ENCODE measurements at places on chromosomes 16 and 17.
A peak's percentile ranks its signal among the peaks of the same experiment; 100 is the strongest.

- peak; percentile 23 for DNase-seq
Measured at GRCh38 chr16:13919330-13919682, 648 bp upstream of the ERCC4 start.

DNA sequence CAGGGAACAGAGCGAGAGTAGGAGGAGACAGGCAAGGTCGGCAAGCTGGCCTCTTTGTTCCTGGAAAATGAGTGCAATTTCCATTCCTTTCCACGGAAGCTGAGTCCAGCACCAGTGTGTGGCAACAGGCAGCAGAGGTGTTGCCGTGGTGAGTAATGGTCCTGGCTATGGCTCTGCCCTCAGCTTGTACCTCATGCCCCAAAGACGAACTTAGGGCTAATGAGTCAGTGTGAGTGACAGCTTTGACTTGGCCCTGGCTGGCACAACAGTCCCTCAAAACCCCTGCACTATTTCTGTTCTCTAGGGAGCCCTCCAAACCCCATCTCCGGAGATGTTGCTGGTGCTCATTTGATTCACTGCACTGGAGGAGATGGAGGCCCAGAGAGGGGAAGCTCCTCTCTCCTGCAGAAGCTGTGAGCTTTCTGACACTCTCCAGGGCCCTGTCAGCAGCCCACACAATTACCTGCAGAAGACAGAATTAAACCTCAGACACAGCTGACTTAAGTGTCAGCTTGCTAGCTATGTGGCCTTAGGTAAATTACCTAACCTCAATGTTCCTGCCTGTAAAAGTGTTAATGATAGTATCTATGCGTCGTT is 129.9 kb downstream of the TMEM132E start:
- DNase-seq = no peak

DNA sequence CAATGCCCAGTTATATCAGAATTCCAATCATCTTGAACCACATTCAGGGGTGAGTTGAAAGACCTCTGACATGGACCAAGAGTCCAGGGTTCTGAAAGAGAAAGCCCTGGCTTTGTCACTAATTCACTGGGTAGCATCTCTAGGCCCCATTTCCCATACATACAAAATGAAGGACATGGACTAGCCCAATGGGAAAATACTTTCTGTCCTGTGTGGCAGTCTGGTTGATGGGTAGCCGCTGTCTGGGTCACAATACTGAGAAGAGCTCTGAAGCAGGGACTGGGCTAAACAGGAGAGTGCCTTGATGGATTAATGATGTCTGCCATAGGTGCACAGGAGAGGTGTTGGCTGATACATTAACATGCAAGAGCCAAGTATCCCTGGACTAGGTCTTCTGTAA is 214.3 kb downstream of the RAB11FIP4 start:
- no peak for DNase-seq

DNA sequence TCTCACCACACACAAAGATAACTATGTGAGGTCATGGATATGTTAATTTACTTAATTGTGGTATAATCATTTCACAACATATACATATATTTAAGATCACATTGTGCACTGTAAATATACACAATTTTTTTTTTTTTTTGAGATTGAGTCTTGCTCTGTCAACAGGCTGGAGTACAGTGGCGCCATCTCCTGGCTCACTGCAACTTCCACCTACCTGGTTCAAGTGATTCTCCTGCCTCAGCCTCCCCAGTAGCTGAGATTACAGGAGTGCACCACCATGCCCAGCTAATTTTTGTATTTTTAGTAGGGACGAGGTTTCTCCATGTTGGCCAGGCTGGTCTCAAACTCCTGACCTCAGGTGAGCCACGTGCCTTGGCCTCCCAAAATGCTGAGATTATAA is 11.5 kb upstream of the PRSS54 start:
- DNase-seq = peak; percentile 18

DNA sequence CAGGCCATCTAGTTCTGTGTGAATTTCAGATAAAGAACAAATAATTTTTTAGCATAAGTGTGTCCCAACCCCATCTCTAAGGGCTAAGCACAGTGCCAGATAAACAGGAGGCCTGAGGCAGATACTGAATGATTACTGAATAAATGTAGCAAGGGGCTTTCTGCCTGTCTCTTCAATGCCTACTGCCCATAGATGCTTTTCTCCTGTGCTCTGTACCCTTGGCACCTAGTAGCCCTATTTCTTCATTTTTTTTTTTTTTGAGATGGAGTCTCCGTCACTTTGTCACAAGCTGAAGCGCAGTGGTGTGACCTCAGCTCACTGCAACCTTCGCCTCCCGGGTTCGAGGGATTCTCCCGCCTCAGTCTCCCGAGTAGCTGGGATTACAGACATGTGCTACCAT is 25.3 kb downstream of the IGFBP4 start:
- DNase-seq = no peak

DNA sequence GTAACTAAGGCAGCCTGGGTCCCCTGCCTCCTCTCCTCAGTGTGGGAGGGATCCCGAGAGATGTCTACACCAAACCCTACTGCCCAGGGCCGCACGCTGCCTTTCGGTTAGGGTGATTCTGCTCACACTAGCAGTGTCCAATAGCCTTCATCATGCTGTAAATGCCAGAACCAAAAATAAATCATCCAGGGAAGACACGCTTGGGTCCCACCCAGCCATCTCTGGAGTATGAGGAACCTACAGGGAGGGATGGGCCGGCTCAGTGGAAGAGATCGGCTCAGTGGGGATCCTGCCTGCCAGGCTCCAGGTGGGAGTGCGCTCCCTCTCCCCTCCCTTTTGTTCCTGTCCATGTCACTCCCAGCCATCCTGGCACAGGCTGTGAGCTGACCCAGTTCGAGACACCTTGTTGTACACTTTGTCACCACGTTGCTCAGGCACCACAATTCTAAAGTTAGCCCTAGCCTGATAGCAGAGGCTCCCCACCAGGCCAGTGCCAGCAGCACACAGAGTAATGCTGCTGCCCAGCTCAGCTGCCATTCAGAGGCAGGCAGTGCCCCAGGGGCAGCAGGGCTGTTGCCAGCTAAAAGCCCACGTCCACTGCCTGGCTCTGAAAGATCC is 24.5 kb downstream of the PEMT start:
- no peak for DNase-seq

- DNase-seq = no peak
Measured at GRCh38 chr16:30656974-30657865, 1.0 kb upstream of the FBRS start.

DNA sequence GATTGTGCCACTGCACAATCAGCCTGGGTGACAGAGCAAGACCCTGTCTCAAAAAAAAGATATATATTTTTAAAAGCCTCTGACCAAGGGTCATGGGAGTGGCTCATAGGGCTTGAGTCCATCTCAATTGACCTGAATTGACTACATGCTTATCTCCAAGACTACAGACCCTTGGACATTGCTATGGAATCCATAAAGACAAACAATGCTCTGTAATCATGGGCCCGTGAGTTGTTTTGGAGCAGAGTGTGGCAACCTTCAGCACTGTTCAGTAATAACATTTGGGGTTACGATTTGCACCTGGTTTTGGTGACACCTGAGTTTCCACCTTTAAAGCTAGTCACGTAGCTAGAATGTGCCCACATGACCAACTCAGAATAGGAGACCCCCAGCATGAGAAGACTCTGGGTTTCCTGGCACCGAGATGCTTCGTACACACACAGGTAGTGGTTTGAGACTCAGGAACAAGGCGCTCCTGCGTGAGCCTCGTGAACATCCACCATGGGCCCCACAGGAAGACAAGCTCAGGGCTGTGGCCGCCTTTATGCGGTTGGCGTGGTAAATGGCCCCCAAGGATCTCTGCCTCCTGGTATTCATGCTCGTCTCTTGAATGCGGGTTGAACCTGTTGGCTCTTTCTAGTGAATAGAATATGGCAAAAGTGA is 66.6 kb upstream of the RPH3AL start:
- DNase-seq = peak; percentile 64

- no peak for DNase-seq
Measured at GRCh38 chr16:71635632-71636031, 9.6 kb downstream of the MARVELD3 start.

DNA sequence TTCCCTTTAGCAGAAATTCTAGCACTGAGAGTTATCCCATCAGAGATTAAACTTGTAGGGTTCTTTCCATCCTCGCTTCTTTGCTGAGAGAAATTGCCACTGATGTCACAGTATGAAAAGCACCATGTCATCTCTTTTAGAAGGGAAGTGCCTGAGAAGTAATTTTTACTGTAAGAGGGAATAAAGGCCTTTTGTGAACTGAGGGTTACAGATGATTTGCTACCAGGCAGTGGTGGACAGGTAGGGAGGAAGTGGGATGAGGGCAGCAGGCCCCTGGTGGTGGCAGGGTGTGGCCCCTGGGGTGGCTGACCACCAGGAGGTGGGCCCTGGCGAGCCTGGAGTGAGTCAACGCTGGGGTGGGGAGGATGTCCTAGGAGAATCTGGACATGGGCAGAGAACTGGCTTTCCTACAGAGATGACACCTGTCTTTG is 6.4 kb upstream of the MILR1 start:
- no peak for DNase-seq

- peak; percentile 64 for DNase-seq
Measured at GRCh38 chr17:60421273-60422161, 772 bp upstream of the CHCT1 start.

GRCh38 chr17:32355649-32356377 is 5.9 kb downstream of the ZNF207 start:
- DNase-seq = no peak

DNA sequence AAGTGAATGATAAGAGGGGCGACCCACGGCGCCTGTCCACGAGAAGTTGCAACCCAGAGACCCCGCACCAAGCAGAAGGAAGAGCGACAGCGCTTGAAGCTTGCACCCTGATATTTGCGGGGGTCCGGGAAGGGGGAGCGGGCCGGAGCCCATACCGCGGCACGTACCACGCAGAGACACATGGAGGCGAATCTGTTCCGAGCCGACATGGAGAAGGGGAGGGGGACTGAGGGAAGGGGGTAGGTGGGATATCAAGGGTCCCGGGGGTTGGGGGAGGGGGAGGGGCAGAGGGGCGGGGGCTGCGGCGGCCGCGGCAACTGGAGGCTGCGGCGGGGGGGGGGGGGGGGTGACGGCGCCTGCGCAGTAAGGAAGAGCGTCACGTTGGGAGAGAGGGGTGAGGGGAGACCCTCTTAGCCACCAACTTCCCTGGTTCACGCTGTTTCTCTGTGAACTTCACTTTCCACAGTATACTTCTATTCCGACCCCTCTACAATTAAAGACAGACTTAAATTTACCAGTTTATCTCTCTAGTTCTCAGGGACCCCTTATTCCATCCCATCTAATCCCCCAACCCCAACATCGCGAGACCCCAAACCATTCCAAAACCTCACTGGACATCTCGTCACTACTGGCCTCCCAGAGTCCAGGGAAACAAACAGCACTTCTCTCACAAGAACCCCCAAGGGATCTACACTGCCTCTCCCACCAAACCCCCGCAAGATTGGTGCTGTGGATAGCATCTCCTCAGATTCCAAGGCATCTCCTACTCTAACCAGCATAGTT is 8.0 kb downstream of the DLG4 start:
- DNase-seq = no peak

DNA sequence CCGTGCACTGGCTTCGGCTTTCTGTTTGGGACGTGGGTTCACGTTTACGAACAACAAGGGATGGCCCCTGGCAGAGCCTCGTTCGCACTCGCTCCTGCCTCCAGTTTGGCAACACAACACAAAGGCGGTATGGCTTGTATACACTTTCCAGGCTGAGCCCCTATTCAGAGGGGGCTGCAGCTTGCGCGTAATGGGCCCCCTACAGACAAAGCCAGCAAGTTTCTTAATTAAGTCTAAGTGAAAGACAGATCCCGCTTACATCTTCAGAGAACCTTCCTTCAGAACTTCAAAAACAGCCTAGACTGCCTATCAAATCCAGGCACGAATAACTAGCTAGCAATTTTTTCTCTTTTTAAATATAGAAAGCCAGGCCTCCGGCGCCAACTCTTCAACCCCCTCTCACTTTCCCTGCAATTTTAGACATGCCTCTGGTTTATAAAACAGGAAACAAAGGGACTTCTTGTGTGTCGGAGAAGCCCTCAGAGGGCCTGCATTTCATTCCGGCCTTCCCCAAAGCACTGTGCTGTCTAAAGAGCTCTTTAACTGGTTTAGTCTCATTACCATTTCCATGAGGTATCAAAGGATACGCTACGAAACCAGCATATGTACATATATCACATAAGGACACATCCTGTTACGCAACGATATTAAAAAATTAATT is 244.9 kb downstream of the STX8 start:
- DNase-seq = no peak

GRCh38 chr17:29150161-29150560 is 30.0 kb downstream of the MYO18A start:
- no peak for DNase-seq

DNA sequence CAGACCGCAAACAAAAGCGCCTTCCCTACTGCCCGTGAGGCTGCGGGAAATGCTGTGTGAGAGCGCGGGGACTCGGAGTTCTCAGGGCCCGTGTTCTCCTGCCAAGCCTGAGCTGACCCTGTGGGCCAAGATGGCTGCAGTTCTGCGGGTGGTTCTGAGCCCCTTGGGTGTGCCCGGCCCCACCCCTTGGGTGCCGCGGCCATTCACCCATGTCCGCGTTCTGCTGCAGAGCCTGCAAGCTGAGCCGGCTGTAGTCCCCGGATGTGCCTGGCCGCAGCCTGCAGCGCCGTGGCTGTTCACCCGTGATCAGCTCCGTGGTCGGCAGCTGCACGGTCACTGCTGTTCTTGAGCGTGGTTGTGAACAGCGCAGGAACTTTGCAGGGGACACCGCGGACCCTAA is 20.0 kb downstream of the ACSF3 start:
- no peak for DNase-seq

DNA sequence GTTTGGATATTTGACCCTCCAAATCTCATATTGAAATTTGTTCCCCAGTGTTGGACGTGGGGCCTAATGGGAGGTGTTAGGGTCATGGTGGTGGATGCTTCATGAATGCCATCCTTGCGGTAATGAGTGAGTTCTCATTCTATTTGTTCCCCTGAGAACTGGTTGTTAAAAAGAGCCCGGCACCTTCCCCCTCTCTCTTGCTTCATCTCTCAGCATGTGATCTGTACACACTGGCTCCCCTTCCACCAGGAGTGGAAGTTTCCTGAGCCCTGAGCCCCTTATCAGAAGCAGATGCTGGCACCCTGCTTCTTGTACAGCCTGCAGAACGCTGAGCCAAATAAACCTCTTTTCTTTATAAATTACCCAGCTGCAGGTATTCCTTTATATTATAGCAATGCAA is 25.6 kb downstream of the PIK3R6 start:
- DNase-seq = no peak

- DNase-seq = no peak
Measured at GRCh38 chr16:69193855-69194254, 6.9 kb downstream of the SNTB2 start.

GRCh38 chr16:59469266-59469665 is 735.1 kb upstream of the GOT2 start:
- DNase-seq = no peak

DNA sequence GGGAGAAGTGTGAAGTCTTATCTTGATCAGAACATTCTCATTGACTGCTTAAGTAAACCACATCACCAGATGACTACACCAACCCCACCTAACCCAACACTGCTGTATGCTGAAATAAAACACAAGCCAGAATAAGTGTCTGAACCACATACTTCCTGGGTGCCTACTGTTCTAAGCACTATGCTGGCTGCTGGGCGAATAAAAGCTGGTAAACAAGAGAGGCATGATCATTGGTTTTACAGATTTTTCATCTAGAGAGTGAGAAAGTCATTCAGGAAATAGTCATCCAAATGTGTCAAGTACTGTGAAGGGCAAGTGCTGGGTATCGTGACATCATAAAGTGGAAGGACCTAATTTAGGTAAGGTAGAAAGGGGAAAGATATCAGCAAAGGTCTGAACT is 199.0 kb upstream of the SOX9 start:
- DNase-seq = no peak

All from CD4-positive, alpha-beta T cell treated with Interleukin-6 at 100 ng/mL for 8 hours (primary cell).